ENCODE measurements at places on chromosomes 7 and 10.

GRCh38 chr7:115004121-115004520 lies 82.2 kb downstream of the MDFIC start:
- no peak for DNase-seq

- DNase-seq: no peak
Observed at GRCh38 chr7:30206491-30206890, 71.7 kb downstream of the MTURN start.

- DNase-seq: no peak
Observed at GRCh38 chr10:78552261-78552811, 516.4 kb upstream of the ZMIZ1 start.

DNA sequence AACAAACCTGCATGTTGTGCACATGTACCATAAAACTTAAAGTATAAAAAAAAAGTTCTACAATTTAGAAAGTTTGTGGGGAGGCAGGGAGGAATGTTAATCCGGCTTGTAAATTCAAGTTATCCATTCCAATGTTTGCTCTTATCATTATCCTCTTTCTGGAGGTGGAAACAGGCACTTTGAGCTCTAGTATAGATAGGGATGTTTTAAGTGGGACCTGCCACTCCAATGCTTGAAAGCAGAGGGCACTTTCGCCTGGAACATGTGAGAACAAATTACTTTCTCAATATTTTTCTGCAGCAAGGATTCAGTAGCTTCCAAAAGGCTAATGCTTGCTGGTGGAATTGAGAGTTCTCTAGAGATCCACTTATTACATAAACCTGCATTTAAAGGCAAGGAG lies 45.6 kb downstream of the FEZF1 start:
- no peak for DNase-seq

DNA sequence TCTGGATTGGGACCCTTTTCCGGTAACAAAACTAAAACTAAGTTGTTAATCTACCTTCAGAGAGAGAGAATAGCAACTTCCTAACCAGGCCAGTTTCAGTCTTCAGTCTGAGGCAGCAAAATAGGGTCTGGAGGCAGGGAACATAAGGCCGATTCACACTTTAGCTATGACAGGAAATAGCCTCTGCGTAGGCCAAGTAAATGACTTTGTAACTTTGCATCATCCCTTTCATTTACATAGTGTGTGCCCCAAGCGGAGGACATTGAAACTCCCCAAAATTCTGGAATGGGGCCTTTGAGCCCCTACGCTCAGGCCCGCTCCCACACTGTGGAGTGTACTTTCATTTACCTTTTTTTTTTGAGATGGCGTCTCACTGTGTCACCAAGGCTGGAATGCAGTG lies 1.7 kb upstream of the UPP1 start:
- DNase-seq: no peak

DNA sequence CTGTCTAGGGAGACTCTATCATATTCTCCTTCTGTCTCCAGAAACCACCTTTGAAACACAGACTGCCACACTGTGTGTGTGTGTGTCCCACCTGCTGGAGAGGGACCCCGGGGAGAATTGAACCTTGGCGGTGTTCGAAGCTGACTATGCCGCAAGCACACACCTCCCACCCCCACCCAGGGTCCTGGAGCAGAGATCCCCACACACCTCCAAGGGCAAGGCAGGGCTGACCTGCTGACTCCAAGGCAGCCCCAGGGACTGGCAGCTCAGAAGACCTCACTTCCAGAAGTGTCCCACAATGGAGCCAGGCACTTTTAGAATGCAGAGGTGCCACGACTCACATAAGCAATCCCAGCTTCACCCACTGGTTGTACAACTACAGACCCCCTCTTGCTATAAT lies 13.1 kb downstream of the DRGX start:
- no peak for DNase-seq

DNA sequence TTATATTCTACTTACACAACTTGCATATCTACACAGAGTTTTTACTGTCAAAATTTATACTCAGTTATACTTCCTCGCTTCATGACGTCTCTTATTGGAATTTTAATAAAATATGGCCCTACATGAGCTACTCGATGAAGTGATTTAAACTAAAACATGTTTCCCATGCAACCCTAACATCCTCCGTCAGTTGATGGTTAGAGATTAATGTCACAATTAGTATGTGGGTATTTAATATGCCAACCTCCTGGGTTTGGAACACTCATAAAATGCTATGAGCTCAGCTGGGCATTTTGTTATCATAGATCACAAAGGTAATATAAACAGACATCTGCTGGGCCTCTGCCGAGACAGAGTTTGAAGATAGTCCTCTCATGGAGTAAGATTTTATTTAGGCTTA lies 66.5 kb downstream of the GNAT3 start:
- DNase-seq: no peak

GRCh38 chr10:81179324-81179723 lies 641.6 kb downstream of the SH2D4B start:
- no peak for DNase-seq

- DNase-seq: no peak
Observed at GRCh38 chr7:108845951-108846350, 276.3 kb downstream of the DNAJB9 start.

DNA sequence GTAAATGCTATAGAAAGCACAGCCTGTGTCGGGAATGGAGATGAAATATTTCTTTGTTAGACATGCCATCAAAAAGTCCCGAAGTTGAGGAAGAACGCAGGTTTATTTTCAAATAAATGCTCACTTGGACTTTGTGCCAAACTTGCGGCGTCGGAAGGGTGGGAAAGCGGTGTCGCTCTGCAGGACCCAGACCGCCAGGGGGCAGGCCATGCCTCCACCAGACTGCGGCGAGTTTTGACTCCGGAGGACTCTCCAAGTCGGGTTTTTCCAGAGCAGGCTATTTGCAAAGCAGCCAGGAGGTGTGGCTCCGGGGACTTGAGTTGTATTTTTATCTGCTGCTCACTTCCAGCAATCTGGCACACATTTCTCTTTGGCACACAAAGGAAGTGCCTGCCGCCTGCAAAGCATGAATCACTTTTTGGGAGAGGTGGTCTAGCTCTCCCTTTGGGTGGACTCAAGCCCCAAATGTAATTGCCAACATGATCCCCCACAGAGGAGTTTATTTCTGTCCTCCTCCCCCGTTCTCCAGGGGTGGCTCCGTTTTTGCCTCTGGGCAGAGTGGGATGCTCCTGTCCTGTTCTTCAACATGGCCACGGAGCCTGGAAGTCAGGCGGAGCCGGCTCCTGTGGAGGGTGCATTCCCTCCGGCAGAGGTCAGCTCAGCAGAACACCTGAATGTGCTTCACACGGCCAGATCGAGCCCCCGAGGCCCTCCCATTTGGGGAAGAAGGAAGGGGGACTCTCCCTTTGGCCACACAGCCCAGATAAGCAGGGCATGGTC lies 82.3 kb upstream of the GPR26 start:
- DNase-seq: peak; percentile 72

DNA sequence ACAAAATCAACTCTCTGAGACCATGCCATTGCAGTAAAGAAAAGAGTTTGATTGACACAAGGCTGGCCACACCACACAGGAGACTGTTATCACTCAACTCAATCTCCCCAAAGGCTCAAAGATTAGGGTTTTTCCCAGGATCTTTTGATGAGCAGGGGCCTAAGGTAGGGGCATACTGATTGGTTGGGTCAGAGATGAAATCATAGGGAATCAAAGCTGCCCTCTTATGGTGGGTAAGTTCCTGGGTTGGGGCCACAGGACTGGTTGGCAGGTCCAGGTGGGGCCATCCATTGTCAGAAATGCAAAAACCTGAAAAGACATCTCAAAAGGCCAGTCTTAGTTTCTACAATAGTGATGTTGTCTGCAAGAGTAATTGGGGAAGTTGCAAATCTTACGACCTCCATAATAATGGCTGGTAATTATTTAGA lies 91.6 kb downstream of the AKR1D1 start:
- no peak for DNase-seq

DNA sequence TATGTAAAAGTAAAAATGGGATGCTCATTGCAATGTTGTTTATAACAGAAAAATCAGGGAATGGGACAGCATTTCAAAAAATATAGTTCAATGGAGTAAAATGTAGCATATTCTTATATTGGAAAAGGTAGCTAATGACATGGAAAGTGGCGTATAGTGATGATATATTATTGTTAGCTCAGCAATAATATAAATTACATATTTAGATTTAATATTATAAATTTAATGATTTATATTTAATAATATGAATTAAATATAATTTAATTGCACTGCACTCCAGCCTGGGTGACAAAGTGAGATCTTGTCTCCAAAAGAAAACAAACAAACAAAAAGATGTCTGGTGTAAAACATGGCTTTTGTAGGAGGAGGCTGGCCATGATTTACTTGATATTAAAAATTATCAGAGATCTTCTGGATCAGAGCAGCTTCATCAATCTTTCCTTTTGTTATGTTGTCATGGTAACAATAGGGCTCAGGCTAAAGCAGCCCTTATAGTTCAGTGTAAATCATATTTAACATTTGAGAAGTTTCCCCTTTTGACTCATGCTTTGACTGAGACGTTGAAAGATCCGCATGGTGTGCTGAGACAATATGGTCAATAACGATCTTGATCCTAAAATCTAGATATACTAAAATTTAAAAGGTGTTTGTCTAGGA lies 23.2 kb downstream of the OR6B1 start:
- DNase-seq: no peak

GRCh38 chr7:6020371-6021286 lies 10.5 kb upstream of the ANKRD61 start:
- no peak for DNase-seq

- peak; percentile 92 for DNase-seq
Observed at GRCh38 chr10:43648398-43649184, at the start of gene ZNF32. TSS of gene ZNF32 (minus strand) at chr10:43648881. CDS start at chr10:43646133, 2,748 bp downstream.

GRCh38 chr10:627032-627992 lies 62.2 kb downstream of the DIP2C start:
- no peak for DNase-seq

- DNase-seq: peak; percentile 29
Observed at GRCh38 chr10:18122753-18123152, 17.5 kb upstream of the CACNB2 start.

- no peak for DNase-seq
Observed at GRCh38 chr10:127303105-127303504, 106.7 kb upstream of the INSYN2A start.

- DNase-seq: peak; percentile 76
Observed at GRCh38 chr7:44196450-44196872, 4.3 kb upstream of the YKT6 start.

DNA sequence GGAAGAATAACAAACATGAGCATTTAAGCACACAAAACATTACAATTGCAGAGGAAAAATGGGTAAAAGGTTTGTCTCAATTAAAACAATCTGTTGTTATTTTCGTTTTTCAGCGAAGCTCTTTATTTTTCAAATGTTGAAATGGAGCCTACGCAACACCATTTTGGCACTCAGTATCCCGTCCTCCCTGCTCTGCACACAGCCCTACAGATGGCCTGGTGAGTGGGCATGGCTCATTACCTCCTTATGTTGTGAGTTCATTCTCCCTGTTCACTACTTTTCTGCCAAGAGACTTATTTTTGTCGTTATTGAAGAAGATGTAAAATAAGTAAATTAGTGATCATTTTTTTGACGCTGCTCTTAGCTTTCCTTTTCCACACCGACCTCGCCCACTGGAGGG lies 167.8 kb upstream of the CXCL12 start:
- DNase-seq: no peak

DNA sequence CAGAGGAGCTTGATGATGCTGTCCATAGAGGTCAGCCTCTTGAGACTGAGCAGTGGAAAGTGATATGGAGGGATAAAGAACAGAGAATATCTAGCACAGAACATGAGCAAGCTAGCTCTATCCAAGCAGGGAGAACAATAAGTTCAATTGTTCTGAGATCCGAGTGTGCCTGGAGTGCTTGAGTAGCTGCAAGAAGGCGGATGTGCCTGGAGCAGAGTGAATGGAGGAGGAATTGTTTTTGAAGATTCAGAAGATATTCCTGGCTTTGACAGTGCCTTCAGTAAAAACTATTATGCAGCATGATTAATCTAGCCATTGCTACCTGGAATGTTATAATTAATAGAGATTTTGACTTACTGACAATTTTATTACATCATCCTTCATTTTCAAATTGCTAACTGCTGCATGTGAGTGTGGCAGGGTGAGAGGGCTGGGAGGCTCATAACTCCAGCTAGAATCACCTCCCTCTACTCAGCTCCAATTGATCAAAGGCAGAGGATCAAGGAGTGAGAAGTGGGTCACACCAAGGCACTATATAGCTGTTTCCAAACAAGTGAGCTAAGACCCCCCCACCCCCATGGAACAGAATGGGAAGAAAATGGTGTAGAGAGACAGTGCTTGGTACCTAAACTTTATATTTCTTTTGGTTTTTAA lies 302.8 kb downstream of the ADRA2A start:
- no peak for DNase-seq

GRCh38 chr7:128041203-128041602 lies 10.0 kb upstream of the LRRC4 start:
- no peak for DNase-seq

- DNase-seq: no peak
Observed at GRCh38 chr7:101929256-101929655, 111.8 kb downstream of the CUX1 start.

DNA sequence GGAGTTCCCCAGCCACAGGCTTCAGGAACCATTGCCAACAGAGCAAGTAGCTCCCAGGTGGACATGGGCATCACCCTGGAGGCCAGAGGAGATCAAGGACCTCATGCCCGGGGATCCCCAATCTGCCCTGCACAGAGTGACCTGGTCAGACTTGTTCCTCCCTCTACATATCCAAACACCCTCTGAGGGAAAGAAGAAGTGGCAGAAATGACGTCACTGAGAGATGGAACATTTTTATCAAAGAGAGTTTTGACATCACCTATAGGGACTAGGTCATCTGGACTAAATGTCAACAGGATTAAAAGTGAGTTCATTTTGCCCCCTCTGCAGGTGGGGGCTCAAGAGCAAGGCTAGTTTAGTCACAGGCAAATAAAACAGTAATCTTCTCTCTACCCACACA lies 273.7 kb downstream of the SKAP2 start:
- DNase-seq: no peak

GRCh38 chr7:129072479-129073011 lies 17.6 kb upstream of the TNPO3 start:
- peak; percentile 73 for DNase-seq

GRCh38 chr10:30185916-30186315 lies 126.5 kb upstream of the JCAD start:
- no peak for DNase-seq

DNA sequence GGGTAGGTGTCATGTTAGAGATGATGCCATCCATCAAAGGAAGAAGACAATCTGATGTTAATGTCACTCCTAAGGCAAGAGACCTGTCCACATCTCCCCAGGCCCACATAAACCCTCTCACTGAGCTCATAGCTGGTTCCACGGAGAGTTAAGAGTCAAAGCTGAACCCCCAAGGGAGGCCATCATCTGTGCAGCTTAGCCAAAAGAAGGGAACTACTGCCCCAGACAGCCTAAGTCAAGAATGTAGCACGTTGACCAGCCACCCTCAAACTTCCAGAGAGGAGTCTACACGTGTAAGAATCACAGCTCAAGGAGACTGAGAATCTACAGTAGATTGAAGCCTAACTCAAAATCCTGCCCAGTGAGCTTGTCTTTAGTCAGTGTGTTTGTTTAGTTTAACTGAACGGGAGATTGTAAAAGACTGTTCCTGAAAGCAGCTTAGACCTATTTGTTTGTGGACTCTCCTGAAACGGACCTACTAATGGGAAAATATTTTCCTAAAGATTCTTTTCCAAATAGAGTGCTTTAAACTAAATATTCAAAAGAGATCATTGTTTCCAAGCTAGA lies 192.7 kb upstream of the NFE2L3 start:
- DNase-seq: no peak

- no peak for DNase-seq
Observed at GRCh38 chr10:112896273-112896672, 53.8 kb upstream of the TCF7L2 start.
